ENCODE measurements at places on chromosomes 5 and 9.

DNA sequence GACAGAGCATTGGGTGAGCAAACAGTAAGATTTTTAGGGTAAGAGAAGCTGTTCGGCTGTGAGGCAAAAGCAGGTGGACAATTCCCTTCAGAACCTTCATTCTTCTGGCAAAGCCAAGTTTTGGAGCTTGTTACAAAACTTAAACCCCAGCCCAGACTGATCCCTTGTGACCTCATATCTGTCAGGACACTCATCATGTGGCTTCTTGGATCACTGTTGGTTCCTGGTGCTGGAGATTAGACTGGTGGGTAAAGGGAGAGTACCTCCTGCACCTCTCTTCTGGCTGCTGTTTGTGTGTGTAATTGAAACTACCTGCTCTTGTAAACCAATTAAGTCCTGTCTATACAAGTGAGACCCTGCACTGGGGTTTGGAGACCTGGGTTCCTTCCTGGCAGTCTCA, 21.0 kb downstream of the LARP1 start:
- DNase-seq: no peak

DNA sequence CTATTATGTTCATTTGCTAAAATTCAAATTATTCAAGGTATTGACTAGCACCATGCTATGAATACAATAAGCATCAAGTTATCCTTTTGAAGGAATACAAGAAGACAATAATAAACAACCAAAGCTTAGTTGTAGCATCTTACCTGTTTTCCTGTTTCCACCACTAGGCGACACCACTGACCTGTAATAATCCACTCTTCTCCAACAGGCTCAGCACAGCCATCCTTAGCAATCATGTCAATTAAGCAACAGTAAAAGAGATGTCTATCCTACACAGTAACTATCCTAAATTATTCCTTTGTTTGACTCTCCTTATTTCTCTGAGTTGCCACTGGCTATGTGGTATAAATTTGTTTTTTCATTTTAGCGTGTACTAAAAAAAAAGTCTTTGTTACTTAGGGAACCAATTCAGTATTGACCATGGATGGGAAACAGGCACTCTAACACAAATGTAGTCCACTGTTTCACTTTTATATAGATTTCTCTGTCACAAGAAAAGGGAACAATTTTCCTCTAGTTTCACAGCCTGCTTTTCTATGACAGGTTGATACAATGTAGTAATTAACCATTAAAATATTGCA, 46.2 kb downstream of the PCA3 start:
- no peak for DNase-seq

- no peak for DNase-seq
Measured at GRCh38 chr5:44807269-44807668, 1.5 kb upstream of the MRPS30 start.

DNA sequence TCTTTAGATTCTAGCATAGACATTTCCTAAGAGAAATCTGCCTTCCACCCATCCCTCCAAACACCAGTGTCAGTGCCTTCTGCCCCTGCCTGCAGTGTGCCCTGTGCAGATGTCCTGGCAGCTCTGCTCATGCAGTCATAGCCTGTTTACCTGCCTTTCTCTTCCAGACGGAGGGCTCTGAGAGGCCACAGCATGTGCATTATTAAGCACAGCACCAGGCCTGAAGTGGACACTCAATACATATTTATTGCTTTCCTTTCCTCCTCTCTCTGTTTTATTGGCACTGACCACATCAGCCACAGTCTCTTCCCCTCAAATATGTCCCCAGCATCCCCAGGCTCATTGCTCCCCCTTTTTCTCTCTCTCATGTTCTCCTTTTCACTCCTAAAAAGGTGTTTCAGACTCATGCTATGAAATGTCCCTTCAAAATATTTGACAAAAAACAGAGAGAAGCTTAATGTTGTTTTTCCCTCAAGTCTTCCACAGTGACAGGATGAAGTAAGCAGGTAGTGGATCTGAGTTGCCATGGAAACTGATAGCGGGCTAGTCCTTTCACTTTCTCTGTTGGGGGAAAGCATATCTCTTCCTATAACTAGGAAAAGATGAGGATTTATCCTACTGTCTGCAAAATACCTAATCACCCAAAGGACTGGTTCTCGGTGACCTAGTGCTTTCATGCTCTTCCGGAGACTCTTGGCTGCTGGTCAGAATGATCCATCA, 100.9 kb downstream of the ATP10B start:
- DNase-seq: no peak

GRCh38 chr9:73577848-73578247, 426.2 kb downstream of the ANXA1 start:
- DNase-seq: no peak

GRCh38 chr5:58921159-58921558, 338.3 kb downstream of the RAB3C start:
- no peak for DNase-seq

DNA sequence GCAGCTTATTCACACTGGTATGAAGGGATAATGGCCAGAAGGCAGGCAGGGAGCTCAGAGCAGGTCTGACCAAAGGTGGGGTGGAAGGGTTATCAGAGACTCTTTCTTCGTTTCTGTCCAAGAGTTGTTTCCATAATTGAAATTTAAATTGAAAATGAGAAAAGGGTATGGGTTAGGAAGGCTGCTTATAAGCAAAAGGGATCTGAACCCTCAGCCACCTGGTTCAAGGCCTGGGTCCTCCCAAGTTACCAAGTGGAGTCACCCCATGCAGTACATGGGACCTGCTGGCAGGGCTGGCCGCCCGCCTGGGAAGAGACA, 17.8 kb downstream of the EEIG1 start:
- DNase-seq: no peak

- no peak for DNase-seq
Measured at GRCh38 chr9:4010309-4010708, 289.6 kb downstream of the GLIS3 start.

DNA sequence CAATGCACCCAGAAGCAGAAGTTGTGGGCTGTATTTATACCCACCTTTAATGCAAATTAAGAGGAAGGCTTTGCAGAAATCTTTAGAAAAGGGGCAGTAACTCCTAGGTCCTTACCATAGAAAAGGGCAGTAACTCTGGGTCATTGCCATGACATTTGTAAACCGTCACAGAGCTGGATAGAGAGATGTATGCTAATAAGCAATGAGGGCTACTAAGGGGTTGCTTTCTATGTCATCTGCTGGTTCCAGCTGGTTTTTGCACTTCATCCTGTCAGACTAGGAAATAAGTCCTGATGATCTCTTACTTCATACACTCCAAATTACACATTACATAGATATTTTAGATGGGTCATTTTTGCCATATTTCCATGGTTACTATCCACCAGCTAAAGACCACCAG, 299.1 kb upstream of the TYRP1 start:
- DNase-seq: no peak

GRCh38 chr9:111197256-111197655, 132.8 kb downstream of the OR2K2 start:
- no peak for DNase-seq
